Hematopoietic multipotent progenitor cell treated with erythropoietin and hydrocortisone succinate and interleukin-3 and kit ligand, for 6 days (in vitro differentiated cells): ENCODE measurements at places on chromosomes 11 and 22.

DNA sequence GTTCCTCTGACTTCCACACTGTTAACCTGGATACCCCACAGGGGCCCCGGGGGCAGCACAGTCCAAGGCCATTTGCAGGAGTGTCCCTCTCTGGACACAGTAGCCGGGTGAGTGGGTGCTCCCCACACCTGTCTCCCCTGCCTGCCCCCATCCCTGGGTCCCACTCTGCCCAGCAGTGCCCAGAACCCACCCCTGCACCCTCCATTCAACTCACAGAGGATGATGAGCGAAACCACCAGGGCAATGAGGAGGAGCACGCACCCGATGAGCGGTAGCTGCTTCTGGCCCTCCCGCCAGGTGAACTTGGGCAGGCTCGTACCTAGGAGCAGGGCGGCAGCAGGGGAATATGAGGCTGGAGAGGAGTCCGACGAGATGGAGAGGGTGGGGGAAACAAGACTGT is 12.2 kb downstream of the TMPRSS13 start:
- no peak for DNase-seq

GRCh38 chr11:72446929-72447769 is 12.8 kb upstream of the CLPB start:
- peak; percentile 86 for DNase-seq

- no peak for DNase-seq
Observed at GRCh38 chr11:78572394-78572793, 2.3 kb downstream of the NARS2 start.

GRCh38 chr11:69801513-69802335 is 17.5 kb downstream of the FGF3 start:
- DNase-seq: peak; percentile 32

DNA sequence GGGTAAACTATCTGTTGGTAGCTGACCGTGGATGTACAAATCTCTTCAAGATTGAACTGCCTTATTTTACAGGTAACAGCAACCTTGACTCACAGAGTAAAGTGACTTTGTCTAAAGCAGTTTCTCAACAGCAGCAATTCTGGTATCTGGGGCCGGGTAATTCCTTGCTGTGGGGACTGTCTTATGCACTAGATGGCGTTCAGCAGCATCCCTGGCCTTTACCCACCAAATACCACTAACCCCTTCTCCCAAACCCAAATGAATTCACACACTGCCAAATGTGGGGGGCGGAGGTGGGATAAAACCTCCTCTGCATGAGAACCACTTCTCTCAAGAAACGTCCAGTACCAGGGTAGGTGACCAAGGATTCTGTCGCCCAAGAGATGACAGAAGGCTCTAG is 1.7 kb upstream of the INCENP start:
- DNase-seq: peak; percentile 42

- no peak for DNase-seq
Observed at GRCh38 chr11:35170503-35170902, 31.5 kb downstream of the CD44 start.

GRCh38 chr11:112526699-112527416 is 266.2 kb upstream of the PLET1 start:
- DNase-seq: no peak

- no peak for DNase-seq
Observed at GRCh38 chr11:1478544-1478943, 8.0 kb downstream of the MOB2 start.

GRCh38 chr22:40421082-40421350 is 50.6 kb downstream of the SGSM3 start:
- no peak for DNase-seq

- no peak for DNase-seq
Observed at GRCh38 chr11:553988-554340, 6.6 kb downstream of the LMNTD2 start.
